Thoracic aorta (tissue), 2 donors: ENCODE measurements at places on chromosomes 2 and 18. TPM values are rescaled to one million over a fixed set of nuclear protein-coding genes. Genes with fewer than 3 reads are reported as not detected.

FBXO36 gene
- 1.7 TPM for total RNA-seq

SPP2 gene
- not detected for total RNA-seq

MGAT4A gene
- total RNA-seq, result 44.0 TPM

GAD1 gene
- total RNA-seq, result 0.41 TPM

SH3RF3 gene
- total RNA-seq, result 61.7 TPM

UNC80 gene
- total RNA-seq, result not detected

PJVK gene
- 1.8 TPM for total RNA-seq

MAP3K19 gene
- not detected for total RNA-seq

TAF4B gene
- total RNA-seq, result 3.9 TPM

C1QL2 gene
- not detected for total RNA-seq

LHCGR gene
- not detected for total RNA-seq

CXXC1 gene
- 88.5 TPM for total RNA-seq

GRP gene
- not detected for total RNA-seq

PAX8 gene
- total RNA-seq, result 2.4 TPM

MC5R gene
- not detected for total RNA-seq

DNA sequence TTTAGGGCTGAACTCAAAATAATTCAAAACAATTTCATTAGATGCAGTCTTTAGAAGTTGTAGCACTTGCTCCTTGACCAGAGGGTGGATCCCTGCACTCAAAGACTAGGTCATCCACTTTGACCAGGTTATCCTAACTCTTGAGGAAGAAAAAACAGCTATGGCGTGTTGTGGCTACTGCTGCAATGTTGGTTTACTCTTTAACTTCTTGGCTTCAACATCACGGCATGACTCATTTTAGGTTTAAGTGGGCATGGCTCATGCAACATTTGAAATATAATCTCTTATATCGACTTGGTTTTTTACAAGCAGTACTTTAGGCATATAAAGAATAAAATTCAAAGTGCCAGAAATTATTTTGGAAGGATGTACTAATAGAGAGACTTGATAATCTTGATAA lies 35.4 kb downstream of the ANKRD29 start:
- no peak for DNase-seq

- DNase-seq, result no peak
These were observed 85.4 kb upstream of the TMEM18 start for GRCh38 chr2:762646-763045.

GRCh38 chr2:60306267-60306861 lies 247.1 kb downstream of the BCL11A start:
- DNase-seq, result no peak

GRCh38 chr2:228016402-228016801 lies 145.0 kb downstream of the DAW1 start:
- DNase-seq, result no peak

DNA sequence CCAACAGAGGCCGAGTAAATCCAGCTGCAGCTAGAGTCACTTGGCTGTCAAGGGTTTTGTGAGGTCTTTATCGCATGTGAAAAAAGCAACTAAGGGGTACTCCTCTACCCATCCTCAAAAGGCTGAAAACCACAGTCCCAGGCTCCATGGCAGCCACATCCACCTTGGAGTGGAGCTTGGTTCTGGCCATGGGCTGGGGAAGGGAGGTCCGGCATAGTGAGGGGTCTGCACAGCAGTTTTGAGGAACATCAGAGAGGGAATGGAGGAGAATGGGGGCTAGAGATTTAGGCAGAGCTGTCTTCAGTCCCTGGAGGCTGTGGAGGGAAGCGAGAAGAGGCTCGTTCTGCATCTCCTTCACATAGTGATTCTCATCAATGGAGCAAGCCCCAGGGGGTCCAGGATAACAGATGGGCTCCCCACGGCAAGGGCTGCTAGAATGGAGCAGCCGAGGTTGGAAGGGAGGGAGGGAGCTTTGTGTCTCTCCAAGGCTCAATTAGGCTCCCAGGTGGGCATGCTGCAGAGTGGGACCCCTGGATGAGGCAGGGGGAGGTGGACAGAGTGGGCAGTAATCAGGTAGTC lies 21.0 kb downstream of the MROH2A start:
- DNase-seq, result no peak

DNA sequence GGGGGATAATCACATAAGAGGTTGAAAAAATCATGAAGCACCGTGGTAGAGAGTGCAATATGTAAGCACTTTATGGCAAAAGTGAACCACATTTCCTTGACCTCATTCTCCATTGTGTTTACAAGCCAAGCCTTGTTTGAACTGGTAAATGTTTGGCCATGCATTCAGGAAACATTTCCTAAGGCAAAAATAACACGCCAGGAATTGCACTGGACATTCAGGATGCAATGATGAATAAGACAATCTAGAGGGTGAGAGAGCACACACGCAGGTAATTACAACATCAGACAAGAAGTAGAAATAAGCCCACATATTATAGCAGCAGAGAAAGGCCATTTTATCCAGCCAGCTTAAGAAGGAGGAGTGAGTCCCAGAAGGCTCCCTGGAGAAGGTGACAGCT lies 218.0 kb upstream of the OSR1 start:
- no peak for DNase-seq

GRCh38 chr2:113136828-113137775 lies 9.7 kb downstream of the IL1RN start:
- DNase-seq, result no peak

DNA sequence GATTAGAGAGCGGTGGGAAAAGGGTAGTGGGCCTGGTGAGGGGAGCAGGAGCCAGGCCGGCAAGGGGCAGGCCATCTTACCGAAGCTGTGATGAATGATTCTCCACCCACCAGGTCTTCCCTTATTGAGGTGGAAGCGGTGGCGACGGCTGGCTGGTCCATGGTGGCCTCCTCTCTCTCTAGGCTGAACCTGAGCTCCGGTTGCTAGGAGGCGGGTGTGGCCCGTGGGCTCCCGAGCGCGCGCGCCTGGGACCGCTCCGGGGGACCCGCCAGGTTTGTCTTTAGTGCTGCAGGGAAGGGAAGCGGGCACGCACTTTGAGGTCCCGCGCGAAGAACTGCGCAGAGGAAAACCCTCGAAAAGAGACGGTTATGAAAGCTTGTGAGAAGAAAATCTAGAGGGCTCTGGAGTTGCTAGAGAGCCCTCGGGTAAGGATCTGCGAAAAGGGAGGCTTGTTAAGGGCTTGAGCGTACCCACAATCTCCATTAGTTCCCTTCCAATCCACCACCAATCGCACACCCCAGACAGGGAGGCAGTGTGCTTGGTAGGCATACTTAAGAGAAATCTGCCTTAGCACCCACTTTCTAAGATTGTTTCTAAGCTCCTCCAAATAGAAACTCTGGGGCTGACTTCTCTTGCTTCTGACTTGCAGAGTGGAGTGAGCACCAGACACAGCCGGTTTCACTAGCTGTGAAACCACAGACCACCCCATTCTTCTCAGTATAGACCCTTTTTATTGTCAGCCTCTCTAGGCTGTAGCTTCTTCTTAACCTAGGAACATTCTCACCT lies at the start of gene STPG4:
TSS of gene STPG4 (minus strand) at position 218 of the 786 bp plus-strand sequence. CDS start at position 161, 57 bp downstream.
- DNase-seq, result no peak

DNA sequence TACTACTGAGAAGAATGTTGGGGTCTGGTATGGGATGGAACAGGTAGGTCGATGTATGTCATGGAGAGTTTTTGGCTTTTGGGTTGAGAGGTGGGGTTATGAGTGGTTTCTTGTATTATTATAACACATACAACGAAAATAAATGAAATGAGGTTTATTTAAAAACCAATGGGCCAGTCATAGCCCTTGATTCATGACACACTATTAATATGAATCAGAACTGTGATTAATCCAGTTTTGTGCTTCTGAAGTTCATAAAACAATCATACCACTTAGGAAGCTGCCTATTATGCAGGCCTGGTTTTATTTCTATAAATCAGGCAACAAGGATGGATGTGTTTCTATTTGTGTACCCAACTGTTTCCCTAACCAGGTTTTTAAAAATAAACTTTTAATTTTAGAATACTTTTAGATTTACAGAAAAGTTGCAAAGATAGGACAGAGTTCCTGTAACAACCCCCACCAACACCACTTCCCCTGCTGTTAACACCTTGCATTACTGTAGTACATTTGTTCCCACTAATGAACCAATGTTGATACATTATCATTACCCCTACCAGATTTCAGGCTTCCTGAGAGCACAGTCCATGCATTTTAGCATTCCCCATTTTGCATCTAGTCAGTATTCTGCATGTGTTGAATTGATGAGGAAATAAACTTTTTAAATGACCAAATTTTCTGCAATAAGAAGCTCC lies 37.5 kb upstream of the NCOA1 start:
- no peak for DNase-seq

DNA sequence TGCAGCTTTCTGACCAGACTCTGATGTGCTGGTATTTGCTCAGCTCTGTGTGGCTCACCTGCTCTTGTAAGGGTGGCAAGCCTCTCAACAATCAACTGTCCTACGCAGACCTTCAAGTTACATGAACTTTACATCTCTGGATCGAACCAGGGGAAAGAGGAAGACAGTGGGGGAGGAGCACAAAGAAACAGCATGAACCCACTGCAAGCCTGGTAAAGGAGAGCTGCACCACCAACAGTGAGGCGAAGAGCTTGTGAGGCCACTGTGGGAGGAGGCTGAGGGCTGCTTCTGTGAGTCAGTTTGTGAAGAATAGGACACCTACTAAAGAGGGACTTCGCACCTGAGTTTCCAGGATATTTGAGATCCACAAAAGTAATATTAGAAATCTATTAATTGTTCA lies 18.8 kb upstream of the FAM110C start:
- no peak for DNase-seq

GRCh38 chr2:180604077-180604476 lies 376.3 kb upstream of the UBE2E3 start:
- no peak for DNase-seq

- DNase-seq, result no peak
These were observed 29.8 kb downstream of the GPR39 start for GRCh38 chr2:132446444-132446843.

DNA sequence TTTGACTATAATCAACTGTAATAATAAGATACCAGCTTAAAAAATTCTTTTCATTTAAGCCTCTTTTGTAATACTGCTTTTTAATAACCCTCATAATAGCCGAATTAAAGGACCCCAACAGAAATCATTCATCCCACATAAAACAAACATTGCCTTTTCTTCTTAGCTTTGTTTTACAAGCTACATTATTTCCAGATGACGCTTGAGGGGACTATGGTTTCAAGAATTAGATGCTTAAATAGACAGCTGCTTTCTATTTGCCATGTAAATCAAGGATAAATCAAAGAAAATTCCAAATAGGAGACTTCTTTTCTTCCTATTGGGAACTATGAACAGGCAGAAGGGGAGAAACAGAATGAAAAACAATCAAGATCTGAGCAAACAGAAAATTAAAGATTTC lies 200.7 kb upstream of the SMAD7 start:
- DNase-seq, result no peak

GRCh38 chr2:229126066-229126465 lies 145.0 kb downstream of the PID1 start:
- no peak for DNase-seq

GRCh38 chr2:38610851-38611801 lies 8.4 kb upstream of the HNRNPLL start:
- no peak for DNase-seq

GRCh38 chr2:59461127-59461526 lies 1092.3 kb downstream of the BCL11A start:
- no peak for DNase-seq

GRCh38 chr2:100124761-100125160 lies 17.6 kb downstream of the AFF3 start:
- DNase-seq, result no peak

DNA sequence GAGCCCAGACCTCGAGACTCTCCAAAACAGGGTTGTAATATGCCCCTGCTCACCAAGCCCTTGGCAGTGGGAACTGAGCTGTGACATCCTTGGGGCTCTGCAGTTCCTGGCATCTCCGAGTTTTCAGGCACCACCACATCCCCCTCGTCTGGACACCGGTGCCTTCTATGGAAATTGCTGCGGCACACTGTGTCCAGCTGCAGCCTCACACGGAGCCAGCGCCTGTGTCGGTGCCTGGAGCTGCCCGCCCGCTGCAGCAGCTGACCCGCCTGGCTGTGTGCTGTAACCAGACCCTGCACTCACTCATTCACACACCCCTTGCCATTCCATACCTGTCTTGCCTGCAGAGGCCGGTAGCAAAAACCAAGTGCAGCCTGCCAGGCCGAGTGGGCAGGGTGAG lies 11.8 kb downstream of the IWS1 start:
- DNase-seq, result no peak

GRCh38 chr2:56191617-56192016 lies 7.8 kb downstream of the CCDC85A start:
- DNase-seq, result no peak

- DNase-seq, result no peak
These were observed 85.3 kb downstream of the LRRFIP1 start for GRCh38 chr2:237712477-237713377.

- DNase-seq, result no peak
These were observed 10.3 kb downstream of the NCK2 start for GRCh38 chr2:105754994-105755393.
